ENCODE measurements at places on chromosomes 7 and 10.

- DNase-seq, result no peak
These were observed 26.5 kb upstream of the HIBADH start for GRCh38 chr7:27689150-27689549.

DNA sequence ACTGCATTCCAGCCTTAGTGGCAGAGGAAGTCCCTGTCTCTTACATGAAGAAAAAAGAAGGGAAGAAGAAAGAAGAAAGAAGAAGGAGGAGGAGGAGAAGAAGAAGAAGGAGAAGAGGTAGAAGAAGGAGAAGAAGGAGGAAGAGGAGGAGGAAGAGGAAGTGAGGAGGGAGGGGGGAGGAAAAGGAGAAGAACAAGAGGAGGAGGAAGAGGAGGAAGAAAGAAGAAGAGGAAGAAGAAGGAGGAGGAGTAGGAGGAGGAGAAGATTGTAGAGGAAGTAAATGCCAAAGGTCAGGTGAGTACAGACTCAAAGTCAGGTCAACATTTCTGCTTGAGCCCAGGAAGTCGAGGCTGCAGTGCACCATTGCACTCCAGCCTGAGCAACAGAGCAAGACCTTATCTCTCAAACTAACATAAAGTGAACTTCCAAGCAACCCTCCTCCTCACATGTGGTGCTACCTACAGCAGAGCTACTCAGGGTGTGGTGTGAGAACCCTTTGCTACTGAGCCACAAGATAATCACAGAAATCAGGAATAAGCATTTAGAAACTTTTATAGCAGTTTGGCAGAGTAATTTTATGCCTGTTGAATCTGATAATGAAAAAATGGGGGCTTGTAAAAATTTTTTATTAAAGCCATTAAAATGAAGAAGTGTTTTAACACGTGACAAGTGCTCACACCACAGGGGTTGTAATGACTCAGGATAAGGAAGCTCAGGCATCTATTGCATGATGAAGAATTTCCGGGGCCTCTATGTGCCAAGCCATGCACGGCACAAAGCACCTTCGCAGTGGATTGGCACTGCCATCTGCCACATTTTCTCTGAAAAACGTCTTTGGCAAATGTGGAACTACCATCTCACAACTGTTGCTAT lies 224.9 kb upstream of the AUTS2 start:
- DNase-seq, result no peak

DNA sequence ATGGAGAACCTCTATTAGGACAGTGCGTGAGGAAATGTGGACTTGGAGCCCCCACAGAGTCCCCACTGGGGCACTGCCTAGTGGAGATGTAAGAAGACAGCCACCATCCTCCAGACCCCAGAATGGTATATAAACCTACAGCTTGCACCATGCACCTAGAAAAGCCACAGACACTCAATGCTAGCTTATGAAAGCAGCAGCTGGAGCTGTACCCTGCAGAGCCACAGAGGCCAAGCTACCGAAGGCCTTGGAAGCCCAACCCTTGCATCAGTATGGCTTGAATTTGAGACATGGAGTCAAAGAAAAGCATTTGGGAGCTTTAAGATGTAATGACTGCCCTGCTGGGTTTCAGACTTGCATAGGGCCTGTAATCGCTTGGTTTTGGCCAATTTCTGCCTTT lies 361.3 kb downstream of the ZNF248 start:
- no peak for DNase-seq

DNA sequence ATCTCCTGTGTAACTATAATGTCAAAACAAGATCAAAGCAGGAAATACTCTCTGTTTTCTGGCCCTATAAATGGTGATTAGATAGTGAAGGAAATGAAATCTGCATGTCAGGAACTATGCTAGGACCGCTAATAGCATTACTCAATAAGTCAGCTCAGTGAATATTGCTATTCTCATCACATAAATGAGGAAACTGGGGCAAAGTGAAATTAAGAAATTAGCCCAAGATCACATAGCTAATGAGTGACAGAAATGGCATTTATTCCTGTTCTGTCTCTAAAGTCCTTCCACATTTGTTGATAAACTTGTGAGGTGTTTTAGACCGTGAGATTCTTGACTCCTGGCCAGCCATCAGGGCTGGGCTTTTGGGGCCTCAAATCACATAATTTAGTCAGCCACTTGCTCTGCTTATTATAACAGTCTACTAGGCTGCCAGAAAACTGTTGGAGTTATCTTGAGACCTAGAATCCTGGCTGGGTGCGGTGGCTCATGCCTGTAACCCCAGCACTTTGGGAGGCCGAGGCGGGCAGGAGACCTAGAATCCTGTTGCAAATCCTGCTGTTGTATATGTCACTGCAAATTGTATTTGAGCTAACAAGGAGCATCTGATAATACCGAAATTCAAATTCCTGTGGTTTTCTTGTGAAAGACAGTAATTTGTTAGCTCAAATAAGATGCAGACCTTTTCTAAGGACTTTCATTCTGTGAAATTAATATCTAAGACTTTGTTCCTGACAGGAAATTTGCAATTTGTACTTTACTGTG lies 66.5 kb upstream of the SHTN1 start:
- DNase-seq, result no peak

- no peak for DNase-seq
These were observed 61.1 kb downstream of the GRK5 start for GRCh38 chr10:119268428-119268827.

- DNase-seq, result no peak
These were observed 5.4 kb upstream of the HSPB1 start for GRCh38 chr7:76296743-76297740.

All from H54 (cell line).